CD4-positive, alpha-beta T cell treated with Interleukin-4 for 1 hour (primary cell): ENCODE measurements at places on chromosomes 3 and 15.
A peak's percentile ranks its signal among the peaks of the same experiment; 100 is the strongest.

- DNase-seq, result no peak
Measured at GRCh38 chr3:160691151-160691550, 14.2 kb downstream of the ARL14 start.

DNA sequence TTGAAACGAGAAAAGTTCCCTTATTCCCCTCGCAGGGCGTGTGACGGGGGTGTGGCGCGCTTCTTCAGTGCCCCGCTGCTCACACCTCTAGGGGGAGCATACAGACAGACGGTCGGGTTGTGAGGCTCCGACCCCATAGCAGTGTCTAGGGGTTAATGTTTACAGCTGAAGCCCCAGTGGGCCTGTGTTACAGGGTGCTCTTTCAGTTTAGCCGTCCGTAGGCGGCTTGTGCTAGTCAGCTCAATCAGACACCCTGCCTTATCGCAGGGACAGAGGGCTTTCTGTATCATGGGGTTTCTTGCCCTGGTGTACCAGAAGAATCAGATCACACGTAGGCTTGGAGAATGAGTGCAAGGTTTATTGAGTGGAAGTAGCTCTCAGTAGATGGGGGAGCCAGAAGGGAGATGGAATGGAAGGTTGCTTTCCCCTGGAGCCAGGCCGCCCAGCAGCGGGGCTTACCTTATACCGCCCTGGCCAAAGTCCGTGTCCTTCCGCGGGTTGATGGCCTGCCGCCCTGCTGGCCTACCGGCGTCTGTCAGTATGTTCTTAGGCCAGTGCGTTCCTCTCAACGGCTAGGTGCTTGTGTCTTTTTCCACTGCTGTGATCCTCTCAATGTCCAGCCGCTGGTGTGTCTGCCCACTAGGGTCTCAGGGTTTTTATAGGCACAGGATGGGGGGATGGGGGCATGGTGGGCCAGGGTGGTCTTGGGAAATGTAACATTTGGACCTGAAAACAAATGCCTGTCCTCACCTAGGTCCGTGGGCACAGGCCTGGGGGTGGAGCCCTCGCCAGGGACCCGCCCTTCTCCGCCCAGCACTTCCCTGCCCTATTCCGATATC lies 32.2 kb upstream of the ACP3 start:
- no peak for DNase-seq

DNA sequence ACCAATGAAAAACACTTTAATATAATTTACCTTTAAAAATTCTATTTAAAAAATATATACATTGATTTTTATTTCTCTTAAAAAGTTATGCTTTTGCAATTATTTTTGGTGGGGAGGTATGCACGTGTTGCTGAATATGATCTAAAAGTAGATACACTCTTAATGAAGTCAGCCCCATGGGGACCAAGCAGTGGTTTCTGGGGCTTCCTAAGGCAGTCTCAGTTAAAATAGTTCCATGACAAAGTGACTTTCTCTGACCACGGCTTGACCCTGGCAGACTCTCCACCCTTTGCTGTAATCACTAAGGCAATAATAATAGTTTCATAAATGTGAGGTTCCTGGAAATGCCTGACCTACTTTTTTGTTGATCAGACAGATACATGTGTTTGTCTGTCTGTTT lies 50.4 kb downstream of the CCR4 start:
- DNase-seq, result peak; percentile 38

GRCh38 chr3:128471720-128472119 lies 5.0 kb upstream of the DNAJB8 start:
- DNase-seq, result no peak

GRCh38 chr3:188553569-188553968 lies 399.6 kb downstream of the LPP start:
- DNase-seq, result peak; percentile 40

- no peak for DNase-seq
Measured at GRCh38 chr3:17830788-17831187, 88.4 kb upstream of the TBC1D5 start.

- no peak for DNase-seq
Measured at GRCh38 chr3:176850498-176850897, 346.8 kb downstream of the TBL1XR1 start.

DNA sequence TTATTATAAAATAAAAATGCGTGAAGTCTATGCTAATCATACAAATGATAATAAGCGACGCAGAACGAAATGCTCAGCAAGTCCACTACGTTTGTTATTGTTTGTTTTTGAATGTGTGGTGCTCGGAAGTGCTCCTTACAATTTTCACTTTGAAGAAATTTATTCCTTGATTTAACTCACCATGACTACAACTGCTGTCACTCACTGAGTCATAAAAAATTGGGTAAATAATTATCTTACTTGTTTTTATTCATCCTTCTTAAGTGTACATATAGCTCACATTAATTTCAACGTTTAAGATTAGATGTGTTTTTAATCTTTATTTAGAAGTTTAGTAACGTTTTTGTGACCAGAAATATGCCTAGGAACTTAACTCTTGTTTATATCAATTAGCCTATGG lies 66.7 kb upstream of the NANOGP8 start:
- DNase-seq, result no peak

GRCh38 chr3:157861076-157861765 lies 245.0 kb downstream of the SHOX2 start:
- no peak for DNase-seq

GRCh38 chr15:97146929-97147870 lies 813.3 kb upstream of the ARRDC4 start:
- no peak for DNase-seq

GRCh38 chr3:111723293-111724215 lies 128.4 kb upstream of the ZBED2 start:
- DNase-seq, result no peak

DNA sequence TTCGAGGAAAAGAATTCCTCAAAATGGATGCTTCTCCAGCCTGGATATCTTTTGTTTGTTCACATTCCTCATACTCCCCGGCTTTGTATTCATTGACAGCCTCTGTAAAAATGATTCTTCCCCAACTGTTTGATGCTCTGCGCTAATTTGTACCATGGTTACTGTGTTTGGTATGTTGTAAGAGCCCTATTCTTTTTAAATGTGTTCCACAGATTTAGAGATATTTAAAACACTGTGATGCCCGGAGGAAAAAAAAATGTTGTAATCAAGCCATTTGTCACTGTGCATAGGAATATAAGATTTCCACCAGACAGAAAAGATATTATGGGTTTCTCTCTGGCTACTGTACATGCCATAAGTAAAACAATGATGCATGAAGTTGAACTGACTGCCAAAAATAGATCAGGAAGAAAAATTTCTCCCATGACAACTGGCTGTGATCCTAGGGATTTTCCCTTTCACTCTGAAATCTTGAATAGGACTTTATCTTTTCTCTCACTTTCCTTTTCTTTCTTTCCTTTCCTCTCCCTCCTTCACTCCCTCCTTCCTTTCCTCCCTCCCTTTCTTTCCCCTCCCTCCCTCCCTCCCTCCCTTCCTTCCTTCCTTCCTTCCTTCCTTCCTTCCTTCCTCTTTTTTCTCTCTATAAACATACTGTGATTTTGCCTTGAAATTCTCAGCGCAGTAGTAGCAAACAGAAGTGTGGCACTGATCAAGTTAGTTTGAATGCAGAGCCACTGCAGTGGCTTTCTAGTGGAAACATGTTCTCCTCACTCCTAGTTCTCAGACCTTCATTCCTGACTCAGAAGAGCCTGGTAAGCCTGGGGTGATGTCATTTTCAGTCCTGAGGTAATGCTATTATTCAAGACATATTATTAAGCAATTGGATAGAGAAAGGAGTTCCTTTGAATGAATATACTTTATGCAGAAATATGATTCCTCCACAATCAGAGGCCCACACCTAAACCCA lies 254.9 kb upstream of the TBL1XR1 start:
- DNase-seq, result no peak

DNA sequence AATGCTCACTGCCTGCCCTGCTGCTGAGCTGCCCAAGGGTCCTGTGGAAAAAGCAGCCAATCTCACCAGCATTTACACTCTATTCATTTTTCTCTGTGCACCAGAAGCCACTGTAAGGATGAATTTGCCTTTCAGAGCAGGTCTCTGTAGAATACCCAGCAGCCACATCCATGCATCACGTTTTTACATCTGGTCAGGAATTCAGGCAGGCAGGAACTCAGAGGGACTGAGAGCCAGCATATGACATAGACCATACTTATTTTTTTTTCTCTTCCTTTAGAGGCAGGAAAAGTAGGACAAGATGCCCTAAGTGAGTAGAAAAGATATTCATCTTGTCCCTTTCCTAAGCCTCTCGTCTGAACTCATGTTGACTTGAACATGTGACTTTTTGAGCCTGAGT lies 292.7 kb downstream of the EPHB1 start:
- no peak for DNase-seq

- no peak for DNase-seq
Measured at GRCh38 chr3:16472593-16472992, 40.9 kb downstream of the RFTN1 start.

GRCh38 chr3:25621087-25621486 lies 43.6 kb downstream of the TOP2B start:
- no peak for DNase-seq

- no peak for DNase-seq
Measured at GRCh38 chr3:126351086-126351770, 6.0 kb downstream of the KLF15 start.

DNA sequence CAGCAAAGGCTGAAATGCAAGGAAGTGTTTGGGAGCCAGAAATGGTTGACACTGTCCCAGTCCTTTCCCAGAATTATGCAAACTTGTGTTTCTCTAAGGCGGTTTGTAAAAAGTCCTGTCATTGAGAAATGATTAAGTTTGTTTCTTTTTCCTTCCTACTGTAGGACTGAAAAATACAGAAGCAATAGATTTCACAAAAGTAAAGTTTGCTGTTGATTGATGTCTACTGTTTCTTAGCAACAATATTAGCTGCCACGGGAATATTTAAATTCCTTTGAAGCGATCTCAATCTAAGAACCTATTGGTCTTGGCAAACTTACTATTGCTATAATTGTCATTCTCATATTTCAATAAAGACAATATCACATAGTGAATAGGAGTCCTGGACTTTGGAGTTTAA lies 100.7 kb upstream of the IL12A start:
- DNase-seq, result no peak

GRCh38 chr15:81184188-81184587 lies 12.5 kb upstream of the IL16 start:
- no peak for DNase-seq

GRCh38 chr15:41151451-41152005 lies 35.4 kb upstream of the INO80 start:
- no peak for DNase-seq

DNA sequence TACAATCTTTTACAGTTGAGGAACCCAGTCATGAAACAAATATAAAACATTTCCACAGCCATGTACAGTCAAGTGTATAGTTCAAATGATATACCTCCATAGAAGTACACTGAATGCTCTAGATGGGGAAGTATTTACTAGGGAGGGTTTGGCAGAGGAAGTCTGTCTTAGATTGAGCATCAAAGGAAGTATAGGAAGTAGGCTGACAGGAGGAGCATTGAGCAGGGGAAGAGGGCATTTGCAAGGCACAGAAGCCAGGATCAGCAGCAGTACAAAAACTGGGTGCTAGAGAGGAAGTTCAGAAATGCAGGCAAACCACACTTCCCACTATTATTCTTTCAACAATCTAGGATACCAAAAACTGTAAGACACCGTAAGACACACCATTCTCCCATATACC lies 122.6 kb downstream of the ANO10 start:
- DNase-seq, result no peak

DNA sequence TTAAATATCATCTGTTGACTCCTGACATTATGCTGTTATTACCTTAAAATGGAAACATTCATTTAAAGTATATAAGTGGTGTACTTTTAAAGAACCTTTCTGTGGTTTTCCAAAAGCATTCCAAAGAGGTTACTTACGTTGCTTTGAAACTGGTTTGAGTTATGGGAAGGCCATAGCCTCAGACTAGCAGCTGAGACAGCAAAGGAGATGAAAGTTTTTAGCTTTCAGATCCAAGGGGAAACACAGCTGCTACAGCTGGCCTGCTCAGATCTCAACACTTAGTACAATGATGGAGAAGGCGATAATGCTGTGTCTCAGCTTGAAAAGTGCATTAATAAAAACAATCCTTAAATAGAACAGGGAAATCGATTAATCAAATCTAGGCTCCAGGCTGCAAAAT lies 921.1 kb downstream of the ROBO1 start:
- no peak for DNase-seq

DNA sequence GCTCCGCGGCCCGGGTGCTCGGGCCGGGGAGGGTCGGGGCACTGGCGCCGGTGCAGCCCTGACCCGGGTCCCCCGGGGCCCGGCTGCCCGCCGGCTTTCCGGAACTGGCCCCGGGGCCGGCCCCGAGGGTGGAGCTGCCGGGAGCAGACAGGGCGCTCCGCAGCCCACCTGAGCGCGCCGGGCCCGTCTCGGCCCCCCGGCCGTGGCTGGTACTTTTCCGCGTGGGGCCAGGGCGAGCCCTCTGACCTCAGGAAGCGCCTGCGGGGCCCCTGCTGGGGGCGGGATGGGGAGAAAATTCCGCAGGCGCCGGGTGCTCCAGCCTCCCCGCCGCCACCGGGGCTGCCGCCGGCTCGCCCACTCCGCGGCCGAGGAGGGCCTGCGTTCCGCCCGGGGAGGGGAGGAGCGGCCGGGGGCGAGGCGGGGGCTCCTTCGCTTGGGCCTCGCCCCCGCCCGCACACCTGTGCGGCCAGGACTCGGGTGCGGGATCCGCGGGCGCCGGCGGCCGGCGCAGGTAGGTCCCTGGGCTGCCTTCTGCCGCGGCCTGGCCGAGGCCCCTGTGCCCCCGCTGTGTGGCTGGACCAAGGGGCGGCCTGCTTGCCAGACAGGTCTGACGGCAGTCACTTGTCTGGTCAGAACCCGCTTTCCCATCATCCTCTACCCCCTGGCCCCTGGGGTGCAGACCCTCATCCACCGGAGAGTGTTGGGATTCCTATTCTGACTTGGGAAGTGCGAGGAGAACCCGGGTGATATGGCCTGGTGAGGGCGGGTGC lies 3.5 kb downstream of the FURIN start:
- DNase-seq, result no peak

DNA sequence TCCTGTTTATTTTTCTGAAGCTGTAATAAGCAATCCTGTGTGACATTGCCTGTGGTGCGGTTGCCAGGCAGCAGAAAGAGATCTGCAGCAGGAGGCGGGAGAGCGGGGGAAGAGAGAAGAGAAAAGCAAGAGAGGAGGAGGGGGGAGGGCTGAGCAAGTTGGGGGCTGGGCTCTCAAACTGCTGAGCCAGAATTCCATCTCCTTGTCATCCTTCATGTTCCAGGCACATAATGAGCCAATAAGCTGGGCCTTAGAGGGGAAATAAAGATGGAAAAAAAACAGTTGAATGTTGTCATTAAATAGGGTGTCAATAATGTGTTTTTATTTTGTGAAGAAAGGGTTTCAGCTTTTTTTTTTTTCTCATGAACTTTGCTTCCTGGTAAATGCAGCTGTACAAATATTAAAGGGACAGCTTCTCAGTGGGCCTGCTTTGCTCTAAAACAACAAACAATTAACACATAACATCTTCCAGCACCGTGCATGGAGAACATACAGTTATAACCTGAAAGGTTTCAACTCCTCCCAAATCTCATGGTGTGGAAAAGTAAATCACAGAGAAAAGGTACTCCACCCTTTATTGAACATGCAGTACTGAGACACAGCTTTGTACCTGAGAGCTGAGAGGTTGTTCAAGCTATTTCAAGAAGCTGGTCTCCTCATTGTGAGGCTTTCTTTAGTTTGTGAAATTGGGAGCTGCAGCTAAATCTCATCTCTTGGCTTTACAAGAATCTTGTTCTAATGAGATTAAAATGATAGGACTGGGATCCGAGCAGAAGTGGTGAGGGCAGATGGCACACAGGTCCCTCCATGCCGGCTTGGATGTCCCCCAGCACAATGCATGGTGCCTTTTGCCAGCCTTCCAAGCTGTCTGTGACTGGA lies 451.1 kb upstream of the KCNMB2 start:
- peak; percentile 50 for DNase-seq

- DNase-seq, result no peak
Measured at GRCh38 chr3:62139957-62140356, 233.4 kb downstream of the FEZF2 start.
